NT2/D1 (cell line): ENCODE measurements at places on chromosomes 2 and 18.

GRCh38 chr2:43055086-43055912, 171.1 kb downstream of the ZFP36L2 start:
- no peak for DNase-seq

DNA sequence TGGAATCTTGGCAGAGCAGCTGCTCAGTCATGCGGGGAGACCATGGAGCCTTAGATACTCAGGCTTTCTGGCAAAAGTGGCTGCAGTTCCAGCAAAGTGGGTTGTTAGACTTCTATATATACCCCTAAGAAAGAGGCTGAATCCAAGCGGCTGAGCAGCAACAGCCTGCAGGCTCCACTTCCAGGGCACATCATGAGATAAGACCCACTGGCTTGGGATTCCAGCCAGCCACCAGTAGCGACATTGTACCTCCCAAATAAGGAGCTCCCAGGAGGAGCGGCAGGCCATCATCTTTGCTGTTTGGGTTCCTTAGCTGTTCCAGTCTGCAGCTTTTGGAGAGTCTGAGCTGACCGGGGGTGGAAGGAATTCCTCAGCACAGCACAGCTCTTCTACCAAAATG, 150.3 kb upstream of the ST6GAL2 start:
- DNase-seq: no peak

DNA sequence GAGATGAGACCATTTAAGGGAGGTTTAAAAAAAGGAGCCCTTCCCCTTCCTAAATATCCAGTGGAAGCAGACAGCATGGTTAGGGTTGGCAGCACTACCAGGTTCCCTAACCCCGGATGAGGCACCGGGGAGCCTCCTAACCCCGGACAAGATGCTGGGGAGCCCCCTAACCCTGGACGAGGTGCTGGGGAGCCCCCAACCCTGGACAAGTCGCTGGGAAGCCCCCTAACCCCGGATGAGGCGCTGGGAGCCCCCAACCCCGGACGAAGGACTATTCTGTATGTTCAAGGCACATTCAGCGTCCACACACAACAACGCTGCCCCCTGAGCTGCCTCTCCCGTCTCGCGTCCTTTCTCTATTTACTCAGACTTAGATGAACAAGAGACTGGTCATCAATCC, 51.9 kb downstream of the ANKMY1 start:
- no peak for DNase-seq

- no peak for DNase-seq
Observed at GRCh38 chr2:72710418-72711152, 115.2 kb downstream of the EXOC6B start.

DNA sequence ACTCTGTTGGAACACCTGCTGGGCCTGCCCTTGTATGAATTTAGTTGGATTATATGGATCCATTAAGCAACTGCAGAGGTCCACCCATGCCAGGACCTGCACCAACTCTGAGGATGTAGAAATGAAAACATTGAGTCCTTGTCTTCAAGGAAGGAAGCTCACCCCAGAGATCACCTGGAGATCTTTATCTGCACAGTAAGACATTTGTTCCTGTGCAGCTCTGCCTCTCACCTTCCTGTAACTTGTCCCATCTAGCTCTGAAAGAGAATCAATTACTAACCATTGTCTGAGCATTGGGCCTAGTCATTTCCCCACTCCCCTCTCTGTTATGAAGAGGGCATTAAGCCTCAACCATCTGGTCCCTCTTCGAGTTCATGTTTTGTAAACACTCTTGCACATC, 105.2 kb upstream of the YWHAQ start:
- no peak for DNase-seq

DNA sequence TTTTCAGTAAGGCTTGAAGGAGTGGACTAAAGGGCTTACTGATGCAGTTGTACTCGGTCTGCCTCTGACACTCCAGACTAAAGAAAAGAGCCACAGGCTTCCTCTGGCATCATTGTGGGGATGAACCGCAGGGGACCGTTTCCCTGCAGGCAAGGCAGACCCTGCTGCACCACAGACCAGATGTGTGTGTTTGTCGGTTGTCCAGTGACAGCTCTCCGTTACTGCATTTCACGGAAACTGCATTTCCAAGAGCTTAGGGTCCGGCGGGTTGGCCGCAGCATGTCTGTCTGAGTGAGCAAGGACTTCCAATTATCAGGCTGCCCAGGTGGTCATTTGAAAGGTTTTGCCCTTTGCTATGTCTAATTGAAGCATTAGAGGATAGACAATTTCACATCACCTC, 98.1 kb downstream of the FAM210A start:
- DNase-seq: no peak

DNA sequence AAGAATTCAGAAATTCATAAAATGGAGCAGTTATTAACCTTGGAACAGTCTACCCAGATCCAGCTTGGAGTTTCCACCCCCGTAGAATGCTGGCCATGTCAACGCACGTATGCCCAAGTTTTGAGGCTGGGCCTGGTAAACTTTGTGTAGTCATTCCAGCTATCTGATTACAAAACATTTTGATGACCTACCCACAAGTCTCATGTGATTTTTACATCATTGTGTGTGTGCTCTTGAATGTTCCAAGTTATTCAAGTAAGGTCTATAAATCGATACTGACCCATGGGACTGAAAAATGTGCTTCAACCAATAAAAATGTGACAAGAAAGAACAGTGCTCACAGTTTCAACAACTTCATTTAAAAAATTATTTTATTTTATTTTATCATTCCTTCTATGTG, 32.5 kb upstream of the ICOS start:
- no peak for DNase-seq

DNA sequence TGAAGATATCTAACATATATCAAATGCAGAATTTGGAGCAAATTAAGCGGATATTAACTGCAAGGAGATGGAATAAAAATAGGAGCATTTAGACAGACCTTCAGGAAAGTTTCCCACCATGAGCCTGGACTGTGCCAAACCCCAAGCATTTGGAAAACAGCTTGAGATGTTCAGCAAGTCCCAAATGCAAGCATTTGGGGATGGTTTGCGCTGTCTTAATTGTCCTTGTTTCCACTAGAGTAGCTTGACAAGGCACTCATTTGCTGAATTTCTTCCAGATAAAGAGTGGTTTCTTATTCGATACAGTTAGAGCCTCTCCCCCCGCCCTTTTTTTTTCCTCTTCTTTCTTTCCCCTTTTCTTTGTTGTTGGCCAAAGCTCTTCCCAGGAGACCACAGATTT, 77.1 kb upstream of the CDC42EP3 start:
- no peak for DNase-seq

GRCh38 chr18:70920840-70921374, 632.1 kb downstream of the SOCS6 start:
- DNase-seq: no peak
